ENCODE measurements at places on chromosomes 13 and 19.

GRCh38 chr13:33279414-33280278, 5.9 kb downstream of the STARD13 start:
- DNase-seq, result no peak

GRCh38 chr13:30715837-30716236, 19.5 kb upstream of the ALOX5AP start:
- DNase-seq, result no peak

DNA sequence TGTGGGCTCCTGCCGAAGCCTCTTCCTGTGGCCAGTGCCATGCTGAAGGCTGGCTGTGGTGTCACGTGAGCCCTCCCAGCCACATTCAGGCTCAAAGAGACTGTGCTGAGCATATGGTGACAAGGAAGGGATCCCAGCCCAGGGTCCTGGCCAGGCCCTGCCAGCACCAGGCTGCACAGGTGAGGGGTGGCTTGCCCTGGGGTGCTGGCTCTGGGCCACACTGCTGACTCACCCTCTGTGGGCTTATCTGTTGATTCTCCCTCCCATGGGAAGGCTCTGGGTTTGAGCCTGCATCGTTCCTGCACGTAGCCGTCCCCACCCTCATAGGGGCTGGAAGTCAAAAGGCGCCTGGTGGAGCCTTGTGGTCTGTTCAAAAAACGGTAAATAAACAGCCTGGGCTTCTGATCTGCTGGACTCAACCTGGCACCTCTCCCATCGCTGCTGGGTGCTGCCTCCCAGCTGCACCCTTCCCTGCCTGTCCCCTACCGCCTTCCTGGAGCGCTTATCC, 31.1 kb downstream of the DNM2 start:
- DNase-seq, result no peak

GRCh38 chr13:31896427-31896826, 135.1 kb upstream of the FRY start:
- no peak for DNase-seq

DNA sequence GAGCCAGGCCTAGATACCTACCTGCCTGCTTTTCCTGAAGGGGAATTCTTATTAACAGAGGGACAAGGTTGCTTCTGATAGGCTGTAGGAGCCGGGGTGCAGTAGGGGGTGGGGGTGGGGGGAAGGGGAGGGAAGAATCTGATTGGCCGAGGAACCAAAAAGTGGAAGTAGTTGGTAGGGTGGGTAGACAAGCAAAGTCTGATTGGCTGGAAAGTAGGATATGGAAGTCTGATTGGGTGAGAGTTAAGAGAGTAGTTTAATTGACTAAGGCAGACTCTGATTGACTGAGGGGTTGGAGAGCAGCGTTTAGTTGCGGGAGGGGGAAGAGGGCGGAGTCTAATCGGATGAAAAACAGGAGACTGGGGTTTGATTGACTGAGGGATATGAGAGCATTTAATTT, 9.4 kb upstream of the CYP4F22 start:
- no peak for DNase-seq

- no peak for DNase-seq
Measured at GRCh38 chr13:95307507-95307906, 6.3 kb upstream of the ABCC4 start.

- DNase-seq, result peak; percentile 97
Measured at GRCh38 chr19:13905634-13906520, at the start of the genes BRME1 and CC2D1A. Gene BRME1 (minus strand): TSS chr19:13906117. CDS start chr19:13904892, 1,225 bp downstream. Gene CC2D1A (plus strand): TSS chr19:13906201. CDS start chr19:13906442, 241 bp downstream.

GRCh38 chr19:27733551-27734266, 1479.2 kb downstream of the UQCRFS1 start:
- no peak for DNase-seq

DNA sequence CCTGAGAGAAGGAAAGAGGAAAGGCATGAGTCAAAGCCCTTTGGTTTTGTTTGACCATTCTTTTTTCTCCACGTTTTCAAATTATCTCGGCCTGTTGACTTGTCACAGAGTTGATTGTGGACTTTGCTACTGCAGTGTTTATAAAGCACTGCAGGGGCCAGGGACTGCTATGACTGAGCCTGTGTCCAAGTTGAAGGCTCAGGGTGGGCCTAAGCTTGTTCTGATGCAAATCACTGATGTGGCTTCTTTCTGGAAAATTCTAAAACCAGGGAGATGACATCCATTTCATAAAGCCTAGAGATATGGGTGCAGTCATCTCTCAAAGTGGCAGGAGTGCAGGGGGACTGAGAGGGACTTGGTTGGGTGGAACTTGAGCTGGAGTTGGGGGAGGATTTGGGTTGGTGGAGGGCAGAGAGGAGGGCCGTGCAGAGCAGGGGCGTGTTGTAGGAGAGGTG, 1.2 kb upstream of the CXCL17 start:
- no peak for DNase-seq

GRCh38 chr13:22114630-22115311, 443.9 kb downstream of the FGF9 start:
- peak; percentile 59 for DNase-seq

GRCh38 chr13:48994706-48995105, 19.0 kb downstream of the FNDC3A start:
- DNase-seq, result no peak

DNA sequence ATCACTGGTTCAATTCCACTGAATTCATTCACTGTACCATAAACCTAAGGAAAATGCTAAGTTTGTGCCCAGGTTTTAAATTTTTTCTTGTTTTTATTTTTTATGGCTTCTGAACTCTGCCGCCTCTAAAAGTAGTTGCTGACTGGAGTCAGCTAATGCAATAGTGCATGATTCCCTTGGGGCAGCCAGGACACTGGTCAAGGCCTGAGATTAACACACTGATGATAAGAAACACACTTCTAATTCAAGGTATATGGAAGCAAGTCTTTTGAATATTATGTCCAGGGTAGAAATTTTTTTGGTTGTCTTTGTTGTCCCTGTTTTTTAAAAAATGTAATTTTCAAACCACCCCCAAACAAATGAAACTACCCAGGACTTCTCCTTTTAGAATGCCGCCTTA, 72.2 kb downstream of the CDADC1 start:
- DNase-seq, result no peak

GRCh38 chr19:47351548-47351947, 2.4 kb downstream of the DHX34 start:
- DNase-seq, result no peak

DNA sequence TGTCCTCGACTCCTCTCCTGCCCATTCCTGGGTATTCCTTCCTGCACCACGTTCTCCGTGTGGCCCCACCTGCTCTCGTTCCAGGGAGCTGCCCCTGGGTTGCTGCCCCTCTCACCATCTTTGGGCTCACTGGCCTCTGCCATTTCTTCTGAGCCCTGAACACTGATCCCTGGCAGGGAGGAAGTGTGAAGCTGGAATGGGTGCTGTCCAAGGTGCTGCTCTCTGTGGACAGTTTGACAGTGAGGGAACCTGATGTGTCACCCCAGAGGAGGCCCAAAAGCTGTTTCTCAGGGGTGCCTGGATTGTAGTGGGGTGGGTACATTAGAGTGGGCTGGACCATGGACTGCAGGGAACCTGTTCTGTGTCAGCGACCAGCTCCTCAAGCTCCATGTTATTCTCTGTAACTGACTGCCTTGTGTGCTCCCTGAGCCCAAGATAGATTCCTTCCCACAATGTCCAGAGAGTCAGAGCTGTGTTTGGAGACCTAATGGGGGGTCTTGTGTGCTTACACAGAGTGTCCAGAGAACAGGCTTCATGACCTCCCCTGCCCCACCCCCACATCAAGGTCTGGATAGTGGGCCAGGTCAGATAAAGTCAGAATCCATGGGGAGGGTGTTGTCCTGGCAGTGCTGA, 7.2 kb upstream of the CEACAM8 start:
- DNase-seq, result peak; percentile 10

DNA sequence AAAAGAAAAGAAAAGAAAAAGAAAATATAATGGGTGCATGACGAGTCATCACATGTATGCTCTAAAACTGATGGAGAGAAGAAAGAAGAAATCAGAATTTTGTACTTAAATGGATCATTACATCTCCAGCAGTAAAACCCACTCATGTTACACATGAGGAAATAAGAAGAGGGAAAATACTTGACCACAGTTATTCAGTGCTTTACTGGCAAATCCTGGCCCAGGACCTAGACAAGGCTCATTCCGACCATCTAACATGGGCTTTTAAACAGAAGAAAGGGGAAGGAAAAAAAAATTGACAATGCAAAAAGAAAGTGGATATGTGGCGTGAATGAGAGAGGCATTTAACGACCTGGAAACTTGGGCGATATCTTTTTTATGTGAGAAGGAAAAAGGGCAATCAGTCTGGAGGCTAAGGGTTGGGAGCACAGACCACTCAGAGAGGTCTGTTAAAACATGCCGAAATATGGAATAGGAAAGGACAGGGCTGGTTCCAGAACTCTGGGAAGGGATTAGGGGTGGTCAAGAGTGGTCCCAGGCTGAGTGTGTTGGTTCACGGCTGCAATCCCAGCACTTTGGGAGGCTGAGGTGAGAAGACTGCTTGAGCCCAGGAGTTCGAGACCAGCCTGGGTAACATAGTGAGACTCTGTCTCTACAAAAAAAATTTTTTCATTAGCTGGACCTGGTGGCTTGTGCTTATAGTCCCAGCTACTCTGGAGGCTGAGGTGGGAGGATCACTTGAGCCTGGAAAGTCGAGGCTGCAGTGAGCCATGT, 1.6 kb downstream of the SIGLECL1 start:
- no peak for DNase-seq

GRCh38 chr19:16288544-16288943, 36.1 kb upstream of the KLF2 start:
- no peak for DNase-seq

GRCh38 chr13:23554000-23554399, 16.2 kb upstream of the TNFRSF19 start:
- DNase-seq, result no peak

DNA sequence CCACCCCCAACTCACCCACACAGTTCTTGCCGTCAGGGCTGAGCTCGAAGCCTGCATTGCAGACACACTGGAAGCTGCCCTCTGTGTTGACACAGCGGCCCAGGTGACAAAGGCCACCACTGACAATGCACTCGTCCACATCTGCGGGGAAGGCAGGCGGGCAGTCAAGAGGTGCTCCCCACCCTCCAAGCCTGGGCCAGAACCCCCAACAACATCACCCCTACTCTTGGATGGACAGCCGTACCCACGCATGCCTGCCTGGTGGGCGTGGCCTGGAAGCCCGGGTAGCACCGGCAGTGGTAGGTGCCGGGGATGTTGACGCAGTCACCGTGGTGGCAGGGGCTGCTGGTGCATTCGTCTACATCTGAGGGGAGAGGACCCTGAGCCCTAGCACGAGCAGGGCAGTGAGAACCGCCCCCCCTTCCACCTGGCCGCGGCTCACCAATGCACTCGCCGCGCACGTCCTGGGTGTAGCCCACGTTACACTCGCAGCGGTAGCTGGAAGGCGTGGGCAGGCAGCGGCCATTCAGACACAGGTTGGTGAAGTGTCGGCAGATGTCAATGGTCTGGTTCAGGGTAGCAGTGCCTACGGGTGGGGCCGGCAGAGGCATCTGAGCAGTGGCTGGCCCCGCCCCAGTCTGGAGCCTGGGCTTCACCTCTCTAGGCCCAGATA, 13.3 kb downstream of the FBN3 start:
- no peak for DNase-seq

DNA sequence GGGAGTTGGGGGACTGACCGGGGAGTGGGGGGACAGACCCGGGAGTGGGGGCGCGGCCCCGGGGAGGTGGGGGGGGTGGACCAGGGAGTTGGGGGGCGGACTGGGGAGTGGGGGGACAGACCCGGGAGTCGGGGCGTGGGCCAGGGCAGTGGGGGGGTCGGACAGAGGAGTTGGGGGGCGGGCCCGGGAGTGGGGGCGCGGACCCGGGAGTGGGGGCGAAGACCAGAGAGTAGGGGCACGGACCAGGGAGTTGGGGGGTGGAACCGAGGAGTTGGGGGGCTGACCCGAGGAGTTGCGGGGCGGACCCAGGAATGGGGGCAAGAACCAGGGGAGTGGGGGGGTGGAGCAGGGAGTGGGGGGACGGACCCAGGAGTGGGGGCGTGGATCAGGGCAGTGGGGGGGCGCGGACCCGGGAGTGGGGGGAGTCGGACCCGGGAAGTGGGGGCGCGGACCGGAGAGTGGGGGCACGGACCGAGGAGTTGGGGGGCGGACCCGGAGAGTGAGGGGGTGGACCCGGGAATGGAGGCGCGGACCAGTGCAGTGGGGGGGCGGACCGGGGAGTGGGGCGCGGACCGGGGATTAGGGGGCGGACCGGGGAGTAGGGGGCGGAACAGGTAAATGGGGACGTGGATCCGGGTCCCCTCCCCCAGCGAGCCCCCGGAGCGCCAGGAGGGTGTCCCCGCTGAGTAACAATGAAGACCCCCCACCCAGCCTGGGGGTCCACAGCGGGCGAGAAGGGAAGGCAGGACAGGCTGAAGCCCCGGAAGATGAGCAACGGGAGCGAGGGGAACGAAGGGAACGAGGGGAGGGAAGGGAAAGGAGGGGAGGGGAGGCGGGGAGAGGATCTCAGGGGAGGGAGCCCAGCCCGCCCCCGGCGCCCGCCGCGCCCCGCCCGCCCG, 589 bp downstream of the R3HDM4 start:
- DNase-seq, result peak; percentile 38

DNA sequence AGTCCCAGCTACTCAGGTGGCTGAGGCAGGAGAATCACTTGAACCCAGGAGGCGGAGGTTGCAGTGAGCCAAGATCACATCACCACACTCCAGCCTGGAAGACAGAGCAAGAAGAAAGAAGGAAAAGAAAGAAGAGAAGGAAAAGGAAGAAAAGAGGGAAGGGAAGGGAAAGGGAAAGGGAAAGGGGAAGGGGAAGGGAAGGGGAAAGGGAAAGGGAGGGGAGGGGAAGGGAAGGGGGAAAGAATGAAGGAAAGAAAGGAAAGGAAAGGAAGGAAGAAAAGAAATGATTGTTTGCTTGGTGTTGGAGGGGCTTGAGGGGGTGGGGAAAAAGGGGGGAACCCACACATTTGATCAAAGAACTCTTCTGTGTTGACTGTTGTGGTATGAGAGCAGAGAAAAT, 10.0 kb downstream of the PMIS2 start:
- DNase-seq, result no peak

GRCh38 chr13:110616103-110617101, 1.1 kb downstream of the NAXD start:
- DNase-seq, result peak; percentile 62

- no peak for DNase-seq
Measured at GRCh38 chr13:69306766-69307165, 800.9 kb upstream of the ATXN8OS start.

- no peak for DNase-seq
Measured at GRCh38 chr19:55400281-55401087, 7.1 kb downstream of the UBE2S start.

DNA sequence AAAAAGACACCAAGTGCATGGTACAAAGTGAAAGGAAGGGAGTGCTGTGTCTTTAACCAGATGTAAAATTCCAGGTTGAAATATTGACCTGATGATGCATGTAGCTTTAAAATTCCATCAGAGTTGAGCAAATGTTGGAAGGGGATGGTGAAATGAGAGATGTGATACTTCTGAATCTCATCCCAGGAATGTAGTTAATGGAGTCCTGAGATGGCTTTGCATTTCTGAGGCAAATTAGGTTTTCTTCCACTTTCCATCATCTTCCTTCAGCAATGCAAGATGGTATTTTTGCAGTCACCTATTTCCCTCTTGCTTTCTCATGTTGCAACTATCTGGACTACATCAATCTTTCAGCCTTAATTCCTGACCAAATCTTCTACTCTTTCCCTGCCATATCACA, 194.1 kb upstream of the MIR17HG start:
- no peak for DNase-seq
